Activated naive CD8-positive, alpha-beta T cell treated with anti-CD3 and anti-CD28 coated beads for 36 hours (primary cell): ENCODE measurements at places on chromosomes 2 and 18. TPM values are rescaled to one million over a fixed set of nuclear protein-coding genes. Genes with fewer than 3 reads are reported as not detected.

DNA sequence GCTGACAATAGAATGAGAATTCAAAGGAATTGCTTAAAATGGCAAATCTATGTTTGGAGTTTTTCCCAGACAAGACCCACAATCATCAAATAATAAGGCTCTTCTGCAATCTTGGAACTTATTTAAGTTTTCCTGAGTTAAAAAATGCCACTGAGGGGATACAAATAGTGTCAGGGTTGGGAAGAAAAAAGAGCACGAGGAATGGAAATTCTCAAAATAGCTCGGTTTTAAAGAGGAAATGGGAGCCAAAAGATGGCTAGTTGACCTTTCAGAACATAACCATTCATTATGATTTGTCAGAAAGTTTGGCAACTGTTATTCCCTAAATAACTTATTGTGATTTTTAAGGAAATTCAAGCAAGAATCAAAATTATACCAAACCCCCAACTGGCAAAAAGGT lies 127.7 kb downstream of the RAPGEF4 start:
- no peaks in the 10 kb centered on the region for H3K4me1 ChIP-seq
- no peak overlapping the region for H3K4me3 ChIP-seq
- no peaks in the 10 kb centered on the region for H3K36me3 ChIP-seq
- H3K27ac ChIP-seq, result no peak overlapping the region

DNA sequence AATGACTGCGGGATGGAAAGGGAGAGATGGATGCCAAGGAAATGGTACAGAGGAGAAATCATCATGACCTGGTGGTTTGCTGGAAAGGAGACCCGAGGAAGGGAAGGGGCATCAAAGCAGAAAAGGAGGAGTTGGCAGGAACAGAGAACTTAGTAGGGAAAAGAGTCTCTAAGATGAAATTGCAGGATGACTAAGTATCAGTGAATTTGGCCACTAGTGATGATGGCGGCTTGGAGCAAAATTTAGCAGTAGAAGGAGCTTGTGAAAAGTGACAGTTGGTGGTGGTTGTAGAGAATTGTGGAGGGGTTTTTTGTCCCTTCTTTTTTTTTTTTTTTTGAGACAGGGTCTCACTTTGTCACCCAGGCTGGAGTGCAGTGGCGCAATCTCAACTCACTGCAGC lies 10.1 kb downstream of the METAP1D start:
- no peak overlapping the region for H3K4me3 ChIP-seq
- no peak overlapping the region for H3K27ac ChIP-seq
- H3K36me3 ChIP-seq, result peaks cover 25% of the 10 kb centered on the region
- H3K27me3 ChIP-seq, result no peaks in the 10 kb centered on the region
- DNase-seq, result no peak
- H3K4me1 ChIP-seq, result peaks cover 15% of the 10 kb centered on the region

GRCh38 chr2:64641599-64641998 lies 12.1 kb downstream of the SERTAD2 start:
- H3K36me3 ChIP-seq, result peaks cover 16% of the 10 kb centered on the region
- H3K27ac ChIP-seq, result peak overlapping the region; percentile 14
- no peaks in the 10 kb centered on the region for H3K27me3 ChIP-seq
- DNase-seq, result no peak
- peaks cover 92% of the 10 kb centered on the region for H3K4me1 ChIP-seq

GRCh38 chr2:157894694-157895435 lies 18.7 kb upstream of the ACVR1 start:
- DNase-seq, result no peak
- no peak overlapping the region for H3K27ac ChIP-seq
- no peak overlapping the region for H3K4me3 ChIP-seq
- peaks cover 70% of the 10 kb centered on the region for H3K4me1 ChIP-seq

DNA sequence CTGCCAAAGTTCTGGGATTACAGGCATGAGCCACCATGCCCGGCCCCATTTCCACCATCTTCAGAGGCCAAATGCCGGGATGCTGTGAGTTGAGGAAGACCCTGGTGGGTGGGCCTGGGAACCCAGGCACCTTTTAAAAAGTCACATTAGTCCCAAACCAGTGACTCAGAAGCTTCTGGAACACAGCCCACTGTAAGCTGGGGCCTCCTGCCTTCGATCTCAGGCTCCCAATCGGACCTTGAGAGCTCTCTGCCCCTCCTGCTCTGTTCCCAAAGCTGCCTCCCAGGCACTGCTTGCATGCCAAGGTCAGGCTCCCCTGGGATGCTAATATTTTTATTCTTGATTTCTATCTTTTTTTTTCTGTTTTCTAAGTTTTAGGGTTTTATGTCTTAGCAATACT lies 4.2 kb downstream of the ADCY3 start:
- DNase-seq, result no peak
- H3K27me3 ChIP-seq, result no peaks in the 10 kb centered on the region
- no peak overlapping the region for H3K4me3 ChIP-seq
- H3K27ac ChIP-seq, result no peak overlapping the region
- peaks cover 34% of the 10 kb centered on the region for H3K4me1 ChIP-seq
- H3K36me3 ChIP-seq, result peaks cover 40% of the 10 kb centered on the region

DNA sequence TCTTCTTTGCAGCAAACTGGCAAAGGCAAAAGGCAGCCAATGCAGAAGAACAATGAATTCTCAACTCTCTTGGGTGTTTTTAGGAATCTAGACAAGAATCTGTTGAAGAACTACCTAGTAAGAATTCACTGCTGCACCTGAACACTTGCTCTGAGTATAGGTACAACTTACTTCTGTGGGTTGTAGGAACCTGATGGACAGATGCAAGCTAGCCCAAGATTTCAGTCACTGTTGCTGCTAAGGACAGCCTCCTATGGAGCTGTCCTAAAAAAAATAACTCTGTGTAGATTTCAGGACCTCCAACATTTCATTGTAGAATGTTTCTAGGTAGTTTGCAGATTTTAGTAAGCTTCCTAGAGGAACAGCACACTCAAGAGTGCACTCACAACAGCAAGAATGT lies 363.5 kb downstream of the CBLN2 start:
- H3K36me3 ChIP-seq, result no peaks in the 10 kb centered on the region
- no peak overlapping the region for H3K4me3 ChIP-seq
- no peaks in the 10 kb centered on the region for H3K27me3 ChIP-seq
- no peak for DNase-seq

DNA sequence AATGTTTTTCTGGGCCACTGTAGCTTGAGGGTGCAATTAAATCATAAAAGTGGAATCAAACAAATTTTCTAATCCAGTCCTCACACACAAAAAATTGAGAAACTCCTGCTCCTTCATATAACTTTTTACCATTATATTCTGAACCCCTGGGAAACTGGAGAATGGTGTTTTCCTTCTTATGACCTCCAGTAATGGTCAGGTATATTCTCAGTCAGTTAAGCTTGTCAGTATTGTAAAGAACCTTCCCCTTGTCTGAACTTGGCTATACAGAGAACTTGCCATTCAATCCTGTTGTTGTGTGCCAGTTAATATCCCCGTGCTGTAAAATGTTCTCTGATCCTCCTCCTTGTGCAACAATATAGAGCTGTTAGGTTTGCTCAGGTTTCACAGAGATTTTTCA lies 39.5 kb downstream of the ZNF804A start:
- H3K4me1 ChIP-seq, result no peaks in the 10 kb centered on the region
- no peaks in the 10 kb centered on the region for H3K27me3 ChIP-seq
- H3K4me3 ChIP-seq, result no peak overlapping the region
- DNase-seq, result no peak
- H3K27ac ChIP-seq, result no peak overlapping the region

DNA sequence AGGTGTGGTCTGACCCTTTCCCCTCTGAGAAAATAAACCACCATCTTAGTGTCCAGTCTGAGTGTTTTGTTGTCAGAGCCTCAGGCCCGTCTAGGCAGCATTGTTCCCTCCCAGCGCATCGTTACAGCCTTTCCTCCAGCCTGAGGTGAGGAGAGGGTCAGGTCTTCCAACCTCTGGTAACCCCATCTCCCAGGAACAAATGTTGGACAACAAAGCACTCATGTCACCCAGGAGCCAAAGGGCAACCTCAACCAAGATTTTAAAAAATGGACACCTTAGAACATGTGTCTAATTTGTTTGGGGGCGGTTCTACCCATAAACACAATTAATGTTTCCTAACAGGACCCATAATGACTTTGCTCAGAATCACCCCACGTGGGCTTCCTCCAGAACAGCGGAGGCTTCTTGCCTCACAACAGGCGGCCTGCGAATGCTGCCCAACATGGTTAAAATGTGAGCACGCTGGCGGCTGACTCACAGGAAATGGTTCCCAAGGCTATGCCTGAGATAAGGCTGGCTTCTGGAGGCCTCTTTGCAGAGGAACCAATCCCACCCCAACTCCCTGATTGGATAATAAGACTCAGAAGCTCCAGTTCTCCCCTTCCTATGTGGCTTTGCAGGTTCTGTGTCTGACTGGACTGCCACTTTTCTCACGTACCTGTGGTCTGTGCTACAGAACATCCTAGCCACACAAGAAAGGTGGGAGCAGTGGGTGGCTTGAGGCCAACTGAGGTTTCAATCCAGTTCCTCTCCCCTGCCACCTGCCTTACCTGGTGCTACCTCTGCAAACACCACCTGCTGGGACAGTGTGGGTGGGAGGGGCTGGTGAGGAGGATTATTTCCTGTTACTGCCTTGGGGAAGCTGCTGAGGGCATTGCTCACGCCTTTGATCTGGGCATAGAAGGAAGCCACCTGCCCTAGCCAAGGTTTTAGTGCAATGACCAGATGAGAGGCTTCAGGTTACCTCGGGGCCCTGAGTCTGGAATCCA lies 108.8 kb downstream of the B3GNT2 start:
- peak overlapping the region; percentile 100 for H3K27ac ChIP-seq
- peaks cover 20% of the 10 kb centered on the region for H3K36me3 ChIP-seq
- H3K27me3 ChIP-seq, result peaks cover 3% of the 10 kb centered on the region
- H3K4me3 ChIP-seq, result peak overlapping the region; percentile 67

DNA sequence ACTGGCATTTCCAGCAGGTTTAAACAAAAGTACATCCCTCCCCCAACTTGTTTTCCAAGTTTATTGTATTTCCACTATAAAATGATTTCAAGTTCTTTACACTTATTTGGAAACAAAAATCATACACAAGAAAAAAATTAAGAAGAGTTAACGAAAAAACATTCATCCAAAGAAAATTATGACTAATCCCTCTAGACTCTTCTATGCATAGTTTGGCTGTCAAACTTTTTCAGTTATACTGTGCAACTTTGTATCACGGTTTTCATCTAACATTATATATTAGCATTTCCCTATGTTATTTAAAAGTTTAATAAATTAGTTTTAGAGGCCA lies 627 bp downstream of the WDCP start:
- H3K27me3 ChIP-seq, result peaks cover 6% of the 10 kb centered on the region
- peaks cover 5% of the 10 kb centered on the region for H3K36me3 ChIP-seq
- H3K4me1 ChIP-seq, result peaks cover 20% of the 10 kb centered on the region

DNA sequence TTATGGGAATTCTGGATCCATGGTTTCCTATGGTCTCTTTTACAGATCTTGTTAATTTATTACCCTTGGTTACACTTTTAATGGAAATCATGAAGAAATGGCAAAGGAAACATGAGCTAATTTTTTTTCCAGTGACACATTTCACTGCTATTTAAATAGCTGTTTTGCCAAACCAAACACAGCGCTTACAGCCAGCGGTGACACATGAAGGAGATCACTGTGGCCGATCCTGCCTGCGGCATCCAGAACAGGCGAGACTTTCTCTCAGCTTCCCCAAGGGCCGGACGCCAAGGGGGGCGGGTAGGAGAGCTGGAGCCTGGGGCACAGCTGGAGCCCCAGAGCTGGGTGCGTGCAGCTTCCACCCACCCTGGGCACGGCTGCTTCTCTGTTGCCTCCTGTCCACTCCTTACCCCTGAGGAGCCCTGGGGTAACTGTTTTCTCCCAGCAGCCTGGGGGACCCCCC lies 81.4 kb upstream of the PKDCC start:
- DNase-seq, result no peak
- H3K36me3 ChIP-seq, result no peaks in the 10 kb centered on the region
- no peak overlapping the region for H3K4me3 ChIP-seq

GRCh38 chr2:45684756-45685155 lies 33.3 kb downstream of the PRKCE start:
- DNase-seq, result no peak
- H3K4me1 ChIP-seq, result peaks cover 7% of the 10 kb centered on the region
- H3K27ac ChIP-seq, result no peak overlapping the region
- H3K27me3 ChIP-seq, result no peaks in the 10 kb centered on the region
- H3K36me3 ChIP-seq, result no peaks in the 10 kb centered on the region
- H3K4me3 ChIP-seq, result no peak overlapping the region

DNA sequence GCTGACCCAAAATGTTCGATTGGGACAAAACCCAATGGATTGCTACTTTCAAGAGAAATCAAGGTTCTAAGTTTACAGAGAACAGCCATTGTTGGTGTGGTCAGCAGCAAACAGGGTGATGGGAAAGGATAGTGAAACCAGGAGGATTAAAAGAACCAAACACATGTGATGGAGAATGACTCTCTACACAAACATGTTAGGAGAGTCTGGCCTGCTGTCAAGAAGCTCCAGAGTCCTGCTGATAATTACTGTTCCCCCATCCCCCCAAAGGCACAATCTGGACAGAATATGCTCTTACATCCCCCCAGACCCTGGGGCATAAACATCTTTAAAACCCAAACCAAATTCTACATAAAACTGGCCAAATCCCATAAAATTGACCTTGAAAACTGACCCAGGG lies 32.0 kb upstream of the ACYP2 start:
- DNase-seq, result no peak
- H3K27ac ChIP-seq, result no peak overlapping the region
- no peaks in the 10 kb centered on the region for H3K36me3 ChIP-seq
- H3K4me1 ChIP-seq, result peaks cover 8% of the 10 kb centered on the region
- no peaks in the 10 kb centered on the region for H3K27me3 ChIP-seq

- DNase-seq, result no peak
- H3K4me3 ChIP-seq, result no peak overlapping the region
- no peak overlapping the region for H3K27ac ChIP-seq
- H3K4me1 ChIP-seq, result peaks cover 3% of the 10 kb centered on the region
Measured at GRCh38 chr2:10971888-10972260, 60.1 kb downstream of the KCNF1 start.

- no peak for DNase-seq
- H3K36me3 ChIP-seq, result no peaks in the 10 kb centered on the region
- H3K4me1 ChIP-seq, result peaks cover 3% of the 10 kb centered on the region
- peaks cover 12% of the 10 kb centered on the region for H3K27me3 ChIP-seq
- H3K27ac ChIP-seq, result no peak overlapping the region
- no peak overlapping the region for H3K4me3 ChIP-seq
Measured at GRCh38 chr2:226114436-226114835, 685.2 kb downstream of the IRS1 start.

DNA sequence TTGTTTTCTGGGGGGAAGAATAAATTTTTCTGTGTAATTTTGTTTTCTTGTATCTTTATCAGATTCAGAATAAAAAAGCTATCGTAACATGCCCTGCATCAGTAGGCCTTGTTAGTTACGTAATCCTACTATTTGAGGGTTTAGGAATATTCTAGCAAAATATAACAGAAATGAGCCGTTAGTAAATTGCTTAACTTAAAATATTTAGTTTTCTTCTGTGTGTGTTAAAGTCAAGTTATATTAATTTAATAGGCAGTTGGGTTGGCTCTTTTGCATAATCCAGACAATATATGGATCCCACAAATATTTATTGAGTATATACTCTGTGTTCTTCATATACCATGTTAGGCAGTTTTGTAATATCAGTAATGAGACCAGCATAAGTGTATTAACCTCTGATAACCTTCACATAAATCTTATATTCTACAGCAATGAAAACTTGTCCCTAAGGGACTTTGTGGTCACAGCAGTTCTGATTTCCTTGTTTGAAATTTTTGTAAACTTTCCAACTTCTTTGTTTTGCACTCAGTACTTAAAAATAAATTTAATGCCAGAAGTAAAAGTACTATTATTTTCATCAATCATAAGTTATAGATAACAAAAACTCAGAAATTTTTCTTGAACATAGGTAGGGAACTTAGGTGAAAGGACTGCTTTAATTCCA lies 151.9 kb downstream of the FMNL2 start:
- H3K4me1 ChIP-seq, result no peaks in the 10 kb centered on the region
- no peak overlapping the region for H3K4me3 ChIP-seq
- H3K36me3 ChIP-seq, result no peaks in the 10 kb centered on the region
- no peak overlapping the region for H3K27ac ChIP-seq
- H3K27me3 ChIP-seq, result peaks cover 26% of the 10 kb centered on the region
- no peak for DNase-seq

RGPD8 gene
- total RNA-seq, result 14.9 TPM

LOXHD1 gene
- total RNA-seq, result 0.14 TPM

CDCA7 gene
- 79.4 TPM for total RNA-seq
